HCT116 (cell line): ENCODE measurements at places on chromosomes 1 and 21. TPM values are rescaled to one million over a fixed set of nuclear protein-coding genes. Genes with fewer than 3 reads are reported as not detected.

- no peak for DNase-seq
Observed at GRCh38 chr1:160862203-160863060, at the start of gene CD244. Gene CD244, minus strand, starts transcription at chr1:160862887. Its CDS starts 210 bp downstream, at chr1:160862677.

DNA sequence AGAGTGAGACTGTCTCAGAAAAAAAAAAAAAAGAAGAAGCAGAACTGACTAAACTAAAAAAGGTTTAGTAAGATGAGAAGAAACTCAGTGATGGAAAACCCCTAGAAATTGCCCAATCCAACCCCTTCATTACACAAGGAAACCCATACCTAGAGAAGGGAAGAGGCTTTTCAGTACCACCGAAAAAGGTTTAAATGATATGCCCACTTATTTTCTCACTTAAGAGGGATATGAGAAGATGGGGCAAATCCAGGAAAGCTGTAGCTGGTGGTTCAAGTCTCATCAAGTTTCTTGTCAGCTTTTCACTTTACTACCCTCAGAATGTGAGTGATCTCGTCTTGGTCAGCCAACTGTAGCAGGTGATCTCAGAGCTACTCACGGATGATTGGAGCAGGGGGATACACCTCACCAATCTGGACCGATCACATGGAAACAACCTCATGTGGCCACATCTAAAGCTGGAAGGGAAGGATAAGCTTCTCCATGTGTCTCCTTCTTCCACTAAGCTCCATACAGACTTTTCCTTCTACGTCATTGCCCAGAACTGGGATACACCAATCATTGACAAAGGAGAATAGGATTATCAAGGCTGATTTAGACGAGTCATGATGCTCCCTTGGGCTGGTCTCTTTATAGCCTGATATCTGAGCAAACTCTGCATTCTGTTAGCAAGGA, 126.7 kb upstream of the POU3F1 start:
- no peak for DNase-seq

DNA sequence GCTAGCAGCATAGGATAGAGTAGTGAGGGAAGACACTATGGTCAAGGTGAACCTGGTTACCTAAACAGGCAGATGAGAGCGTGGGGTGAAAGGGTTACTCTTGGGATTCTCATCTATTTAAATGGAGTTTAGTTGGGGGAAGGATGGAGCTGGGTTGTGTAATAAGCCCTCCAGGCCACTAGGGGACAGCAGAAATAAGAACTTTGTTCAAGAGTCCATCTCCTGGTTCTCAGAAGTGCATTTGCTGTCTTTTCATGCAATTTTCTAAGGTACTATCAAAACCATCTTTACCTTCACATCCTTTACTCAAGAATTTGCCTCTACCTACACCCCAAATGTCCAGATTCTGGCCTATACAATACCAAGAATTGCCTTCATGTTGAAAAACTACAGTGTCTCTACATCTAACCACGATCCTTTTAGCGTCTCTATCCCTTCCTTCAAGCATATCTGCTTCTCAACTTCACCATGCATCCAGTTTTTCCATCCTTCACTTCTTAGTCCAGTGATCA, 28.0 kb downstream of the SLAMF1 start:
- DNase-seq: peak; percentile 23

Gene MXRA8
- 0.74 TPM for total RNA-seq

- no peak for DNase-seq
Observed at GRCh38 chr21:44532712-44533111, 7.3 kb downstream of the KRTAP10-1 start.

GRCh38 chr1:212860713-212861581, 2.9 kb downstream of the FLVCR1 start:
- DNase-seq: no peak

Gene KCNA2
- not detected for total RNA-seq

DNA sequence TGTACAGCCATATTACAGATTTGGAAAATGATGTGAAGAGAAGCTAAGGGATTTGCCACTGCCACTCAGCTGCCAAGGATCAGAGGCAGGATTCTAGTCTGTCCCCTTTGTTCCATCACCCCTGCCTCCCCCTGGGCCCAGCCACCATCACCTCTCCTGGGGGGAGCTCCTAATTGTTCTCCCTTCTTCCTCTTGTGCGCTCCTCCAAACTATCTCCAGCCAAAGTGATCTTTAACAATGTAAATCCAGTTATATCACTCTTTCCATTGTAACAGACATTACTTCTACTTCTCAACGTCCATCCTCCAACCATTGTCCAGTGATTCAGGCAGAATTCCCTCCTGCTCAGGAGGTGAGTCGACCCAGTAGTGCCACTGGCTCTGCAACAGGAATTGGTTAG, 164.1 kb downstream of the PLPP3 start:
- no peak for DNase-seq

Gene CALML6
- total RNA-seq: 2.3 TPM

- no peak for DNase-seq
Observed at GRCh38 chr1:178220094-178220493, 126.2 kb downstream of the RASAL2 start.

Gene DLGAP3
- 0.27 TPM for total RNA-seq

GRCh38 chr1:234941321-234942011, 187.2 kb downstream of the TOMM20 start:
- no peak for DNase-seq

DNA sequence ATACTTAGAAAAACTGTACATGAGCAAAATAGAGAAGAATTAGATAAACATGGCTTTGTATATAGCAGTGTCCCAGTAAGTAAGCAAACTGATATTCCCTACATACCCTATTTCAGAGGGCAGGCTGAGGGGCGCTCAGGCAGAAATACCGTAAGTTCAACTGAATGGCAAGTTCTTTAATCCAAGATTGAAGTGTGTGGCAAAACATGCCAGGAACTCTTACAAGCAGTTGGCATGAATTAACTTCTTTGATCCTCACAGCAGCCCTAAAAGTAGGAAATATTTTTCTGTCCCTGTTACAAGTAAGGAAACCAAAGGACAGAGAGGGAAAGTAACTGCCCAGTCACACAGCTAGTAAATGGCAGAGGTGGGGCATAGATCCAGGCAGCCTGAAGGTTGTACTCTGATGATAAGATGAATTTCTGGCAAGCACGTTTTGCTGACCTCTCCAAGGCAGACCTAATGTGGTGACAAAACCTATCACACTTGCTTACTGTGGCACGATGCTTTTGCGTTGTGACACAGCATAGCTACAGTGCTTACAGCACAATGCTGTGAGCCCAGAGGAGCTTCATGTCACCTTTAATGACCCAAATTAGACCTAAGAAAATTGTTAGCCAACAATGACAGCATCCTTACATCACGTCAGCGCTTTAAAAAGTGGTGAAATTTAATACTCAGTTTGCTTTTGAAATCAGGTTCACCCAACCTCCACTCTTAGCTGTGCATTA, 35.0 kb upstream of the THEM4 start:
- DNase-seq: no peak

Gene CNR2
- total RNA-seq: 0.05 TPM

Gene ADCY10
- total RNA-seq: 0.30 TPM

- no peak for DNase-seq
Observed at GRCh38 chr21:26653430-26653829, 80.3 kb upstream of the CYYR1 start.

GRCh38 chr1:29752141-29752540, 515.8 kb downstream of the PTPRU start:
- DNase-seq: no peak

Gene TSHB
- not detected for total RNA-seq

Gene TSTD1
- 116 TPM for total RNA-seq

Gene SLFNL1
- total RNA-seq: 0.20 TPM

DNA sequence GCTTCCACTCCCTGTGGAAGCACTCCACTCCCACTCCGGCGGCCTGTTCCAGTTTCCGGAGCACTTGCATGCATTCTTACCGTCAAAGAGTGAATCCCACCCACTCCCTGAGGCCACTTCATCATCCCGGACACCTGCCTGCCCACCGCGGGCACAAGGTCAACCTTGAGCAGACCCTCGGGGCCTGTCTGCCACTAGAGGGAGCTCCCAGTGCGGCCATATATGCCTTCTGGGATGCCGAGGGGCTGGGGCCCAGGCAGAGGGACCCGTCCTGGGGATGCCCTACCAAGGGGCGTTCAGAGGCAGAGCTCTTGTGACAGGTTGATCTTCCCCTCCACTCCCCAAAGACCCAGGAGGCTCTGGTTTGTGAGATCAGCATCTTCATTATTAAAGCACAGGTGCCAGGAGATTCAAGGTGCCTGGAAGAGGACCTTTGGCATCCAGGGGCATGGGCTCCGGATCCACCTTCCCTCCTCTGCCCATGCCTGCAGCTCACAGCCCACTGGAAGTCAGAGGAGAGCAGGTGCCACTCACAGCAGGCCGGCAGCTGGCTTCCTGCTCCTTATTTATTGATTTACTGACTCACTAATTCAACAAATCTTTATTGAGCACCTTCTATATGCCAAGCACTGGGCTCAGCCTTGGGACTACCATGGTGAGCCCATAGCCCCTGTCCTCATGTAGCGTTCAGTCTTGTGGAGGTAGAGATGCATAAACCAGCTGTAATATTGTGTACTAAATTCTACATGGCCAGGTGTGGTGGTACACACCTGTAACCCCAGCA, 47.3 kb downstream of the UBIAD1 start:
- DNase-seq: no peak

Gene PLD5
- total RNA-seq: not detected

- DNase-seq: no peak
Observed at GRCh38 chr1:17184161-17184665, 20.7 kb upstream of the PADI1 start.

GRCh38 chr1:232886271-232886670, 64.1 kb upstream of the NTPCR start:
- DNase-seq: no peak

DNA sequence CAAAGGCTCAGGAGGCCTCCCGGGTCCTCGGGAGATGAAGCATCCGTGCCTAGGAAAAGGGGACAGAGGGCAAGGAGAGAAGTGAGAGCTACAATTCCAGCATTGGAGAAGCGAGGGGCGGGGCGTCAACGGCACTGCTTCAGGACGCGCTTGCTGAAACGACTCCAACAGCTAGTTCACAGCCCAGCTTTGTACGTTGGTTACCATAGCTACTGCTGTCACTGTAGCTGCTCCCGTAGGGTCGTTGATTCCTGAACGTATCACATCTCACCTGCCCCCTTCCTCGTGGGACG, 63.1 kb downstream of the TOR1AIP2 start:
- no peak for DNase-seq

DNA sequence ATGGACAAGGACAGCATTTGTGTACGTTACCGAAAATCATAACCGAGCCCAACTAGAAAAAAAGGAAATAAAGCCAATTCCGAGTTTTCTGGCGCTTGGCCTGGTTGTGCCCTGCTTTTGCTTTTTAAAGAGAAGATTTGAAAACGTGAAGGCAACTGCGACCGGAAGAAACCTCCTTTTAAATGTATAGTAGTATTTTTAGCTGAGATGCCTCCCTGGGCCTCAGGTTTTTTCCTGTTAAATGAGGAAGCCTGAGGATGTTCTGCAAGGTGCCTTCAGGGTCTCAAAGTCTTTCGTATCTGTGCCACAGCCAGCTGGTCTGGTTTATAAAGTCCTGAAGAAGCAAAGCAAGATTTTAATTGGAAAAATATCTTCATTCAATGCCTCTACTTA, 371 bp upstream of the ODF2L start:
- DNase-seq: no peak

- no peak for DNase-seq
Observed at GRCh38 chr1:111660204-111661150, 40.9 kb downstream of the RAP1A start.

DNA sequence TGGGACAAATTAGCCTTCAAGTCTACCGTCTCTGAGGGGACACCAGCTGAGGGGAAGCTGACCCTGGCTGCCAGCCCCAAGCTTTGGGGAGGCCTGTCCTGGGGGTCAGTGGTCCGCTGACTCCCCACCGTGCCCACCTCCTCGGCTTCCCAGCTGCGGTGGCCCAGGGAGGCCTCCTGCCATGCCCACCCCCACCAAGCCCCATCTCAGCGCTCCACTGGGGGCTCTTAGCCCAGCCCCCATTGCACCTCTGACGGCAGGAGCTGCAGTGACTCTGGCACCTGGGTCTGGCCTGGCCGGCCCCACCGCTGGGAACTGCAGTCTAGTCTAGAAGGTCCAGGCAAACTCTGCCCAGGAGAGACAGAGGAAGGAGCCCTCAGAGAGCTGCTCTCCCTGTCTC, 30.2 kb upstream of the SIM2 start:
- no peak for DNase-seq

Gene PM20D1
- not detected for total RNA-seq

Gene TRIM17
- total RNA-seq: not detected

DNA sequence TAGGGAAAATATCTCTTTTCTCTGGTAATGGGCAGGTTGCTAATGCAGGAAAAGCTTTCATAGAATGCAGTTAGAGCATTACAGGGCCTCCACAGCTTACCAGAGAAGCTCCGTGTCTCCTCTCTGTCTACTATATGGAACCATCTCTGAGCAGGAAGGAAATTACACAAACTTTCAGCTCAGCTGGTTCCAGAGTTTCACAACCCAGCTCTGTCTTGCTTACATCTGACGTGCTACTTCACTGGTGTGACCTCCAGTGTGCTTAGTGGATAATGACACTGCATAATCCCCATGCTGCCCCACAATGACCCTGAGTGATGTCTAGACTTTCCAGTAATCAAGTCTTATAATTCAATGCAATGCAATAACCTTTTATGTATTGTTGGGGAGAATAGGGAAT, 4.3 kb upstream of the FGGY start:
- no peak for DNase-seq

DNA sequence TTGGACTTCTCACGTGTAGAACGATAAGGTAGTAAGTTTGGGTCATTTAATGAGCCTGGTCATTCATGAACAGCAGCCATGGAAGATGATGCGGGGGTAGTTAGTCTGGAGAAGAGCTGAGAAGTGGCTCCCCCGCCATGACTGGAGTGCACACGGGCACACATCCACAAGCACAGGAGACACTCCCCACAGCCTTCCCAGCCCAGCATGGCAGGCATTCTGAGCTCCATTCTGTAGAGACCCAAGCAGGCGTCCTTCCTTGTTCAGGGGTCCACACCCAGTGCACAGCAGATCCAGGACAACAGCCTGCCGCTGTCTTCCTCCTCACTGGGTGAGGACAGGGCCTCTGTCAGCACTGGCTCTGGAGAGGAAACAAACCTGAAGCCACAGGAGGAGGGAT, 57.0 kb downstream of the SCCPDH start:
- DNase-seq: no peak

GRCh38 chr1:241376701-241377100, 19.7 kb upstream of the RGS7 start:
- no peak for DNase-seq

Gene RNASEL
- total RNA-seq: 2.9 TPM

DNA sequence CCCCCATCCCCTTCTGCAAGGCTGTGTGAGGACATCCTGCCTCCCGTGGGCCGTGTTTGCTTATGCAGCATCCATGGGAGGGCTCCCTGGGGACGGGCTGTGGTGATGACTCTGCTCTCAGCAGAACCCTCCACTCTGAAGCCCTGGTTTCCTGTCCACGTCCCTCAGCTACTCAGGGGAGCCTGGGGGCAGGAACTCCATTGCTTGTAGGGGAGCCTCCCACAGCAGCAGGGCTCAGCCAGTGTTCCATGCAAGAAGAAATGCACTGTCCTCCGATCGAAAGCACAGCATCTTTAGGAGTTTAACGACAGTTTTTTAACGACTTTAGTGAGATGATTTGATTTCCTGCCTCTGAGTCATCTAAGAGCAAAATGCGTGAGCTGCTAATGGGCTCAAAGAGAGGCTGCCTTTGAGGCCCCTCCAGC, 8.3 kb upstream of the KCNAB2 start:
- no peak for DNase-seq

- DNase-seq: no peak
Observed at GRCh38 chr1:166172106-166172505, 5.3 kb upstream of the FAM78B start.

- DNase-seq: peak; percentile 28
Observed at GRCh38 chr1:23403038-23403336, 21.6 kb downstream of the TCEA3 start.

Gene ANGPTL3
- 0.07 TPM for total RNA-seq

Gene SPATA21
- not detected for total RNA-seq
